ENCODE measurements at places on chromosomes 6 and 20.

GRCh38 chr6:98539741-98540140, 294.6 kb upstream of the POU3F2 start:
- no peak for DNase-seq

GRCh38 chr20:44398335-44398734, 42.8 kb downstream of the HNF4A start:
- DNase-seq = no peak

DNA sequence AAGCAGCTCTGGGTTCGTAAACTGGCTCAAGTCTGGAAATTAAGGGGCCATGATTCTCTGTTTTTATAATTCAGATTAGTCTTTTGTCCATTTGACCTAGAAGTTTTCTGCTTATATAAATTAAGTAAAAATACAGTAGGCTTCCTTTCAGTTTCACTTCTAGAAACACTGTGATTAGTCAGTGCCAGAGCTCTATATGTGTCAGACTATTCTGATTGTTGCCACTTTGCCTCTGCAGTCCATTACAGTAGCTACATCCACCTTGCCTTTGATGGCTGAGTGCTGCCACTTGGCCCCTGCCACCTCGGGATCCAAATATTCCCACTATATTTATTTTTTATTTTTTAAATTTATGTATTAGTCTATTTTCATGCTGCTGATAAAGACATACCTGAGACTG, 7.9 kb downstream of the ZC2HC1B start:
- DNase-seq = no peak

DNA sequence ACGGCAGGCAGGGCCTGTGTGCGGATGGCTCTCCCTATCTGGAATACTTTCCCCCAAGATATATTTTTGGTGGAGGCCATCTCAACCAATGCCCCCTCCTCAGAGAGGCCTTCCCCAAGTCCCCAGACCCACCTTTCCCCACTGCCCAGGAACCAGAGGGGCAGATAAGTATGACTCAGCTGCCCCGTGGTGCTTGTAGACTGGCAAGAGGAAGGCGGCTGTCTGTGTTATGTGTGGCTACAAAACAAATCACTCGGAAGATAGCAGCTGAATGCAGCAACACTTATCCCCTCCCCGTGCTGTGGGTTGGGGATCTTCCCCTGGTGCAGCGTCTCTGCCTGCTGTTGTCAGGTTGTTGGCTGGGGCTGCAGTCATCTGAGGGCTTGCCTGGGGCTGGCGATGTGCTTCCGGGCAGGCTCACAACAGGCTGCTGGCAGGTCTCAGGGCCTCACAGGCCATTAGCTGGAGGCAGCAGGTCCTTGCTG, 7.1 kb downstream of the NPEPL1 start:
- DNase-seq = no peak

DNA sequence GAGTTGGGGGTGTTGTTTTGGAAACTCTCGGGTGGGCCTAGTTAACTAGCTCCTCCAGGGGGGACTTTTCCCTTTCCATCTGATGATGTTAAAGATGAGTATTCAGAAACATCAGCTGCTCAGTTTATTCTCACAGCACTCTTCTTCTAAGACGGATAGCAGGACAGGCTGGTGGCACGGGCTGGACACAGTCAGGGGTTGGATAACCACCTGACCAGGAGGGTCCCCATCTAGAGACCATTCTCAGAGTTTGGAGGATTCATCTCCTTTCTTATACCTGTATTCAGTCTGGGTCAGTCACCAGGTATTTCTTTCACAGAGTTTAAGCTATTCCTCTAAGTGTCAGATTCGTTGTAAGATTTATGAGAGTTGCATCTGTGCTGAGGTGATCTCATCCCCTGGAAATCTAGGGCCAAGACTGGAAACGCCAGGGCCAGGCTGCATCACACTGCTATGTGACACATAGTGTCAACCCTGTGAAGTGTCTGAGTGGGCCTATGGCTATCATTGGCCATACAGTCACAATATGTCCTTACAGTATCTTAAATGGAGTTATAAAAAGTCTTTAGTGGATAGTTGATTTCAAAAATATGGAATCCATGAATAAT, 111.7 kb downstream of the FAM50B start:
- DNase-seq = no peak
